Tibial nerve (tissue), 4 donors: ENCODE measurements at places on chromosomes 16 and 17.
A peak's percentile ranks its signal among the peaks of the same experiment; 100 is the strongest.

- no peak overlapping the region for H3K4me3 ChIP-seq
- DNase-seq = no peak
- no peaks in the 10 kb centered on the region for H3K27me3 ChIP-seq
- peaks cover 33% of the 10 kb centered on the region for H3K4me1 ChIP-seq
Measured at GRCh38 chr17:56290101-56290801, 137.0 kb downstream of the ANKFN1 start.

- no peak overlapping the region for H3K4me3 ChIP-seq
- peaks cover 6% of the 10 kb centered on the region for H3K27me3 ChIP-seq
- H3K4me1 ChIP-seq = no peaks in the 10 kb centered on the region
- no peaks in the 10 kb centered on the region for H3K36me3 ChIP-seq
Measured at GRCh38 chr17:57585341-57586195, 159.5 kb downstream of the CCDC182 start.

DNA sequence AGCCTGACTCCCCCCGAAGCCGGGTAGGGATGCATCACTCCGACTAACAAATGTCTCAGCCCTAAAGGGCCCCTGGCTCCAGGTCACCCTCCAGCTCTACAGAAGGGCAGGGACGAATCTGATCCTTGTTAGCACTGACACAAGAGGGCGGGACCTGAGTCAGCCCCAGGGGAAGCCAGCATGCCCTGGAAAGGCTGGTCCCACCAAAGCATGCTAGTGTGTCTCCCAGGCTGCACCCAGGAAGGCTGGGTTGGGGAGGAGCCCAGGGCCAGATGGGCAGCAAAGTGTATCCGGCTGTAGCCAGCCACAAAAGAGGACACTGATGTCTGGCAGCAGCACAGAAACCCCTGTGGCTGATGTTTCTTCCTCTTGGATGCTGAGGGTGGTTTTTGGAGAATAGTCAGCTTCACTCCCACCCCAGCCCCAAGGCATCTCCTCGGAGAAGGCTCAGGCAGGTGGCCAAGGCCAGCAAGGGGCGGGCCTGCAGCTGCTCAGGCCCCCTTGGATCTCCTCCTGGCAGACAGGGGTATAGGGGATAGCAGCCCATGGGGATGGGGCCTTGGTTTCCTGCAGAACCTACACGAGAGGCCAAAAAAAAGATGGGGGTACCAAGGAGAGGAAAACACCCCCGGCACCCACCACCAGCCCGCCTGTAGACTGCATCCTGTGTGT is 11.0 kb downstream of the NATD1 start:
- no peaks in the 10 kb centered on the region for H3K36me3 ChIP-seq
- DNase-seq = no peak
- H3K27me3 ChIP-seq = no peaks in the 10 kb centered on the region
- no peak overlapping the region for H3K4me3 ChIP-seq
- no peak overlapping the region for H3K27ac ChIP-seq
- H3K4me1 ChIP-seq = no peaks in the 10 kb centered on the region

DNA sequence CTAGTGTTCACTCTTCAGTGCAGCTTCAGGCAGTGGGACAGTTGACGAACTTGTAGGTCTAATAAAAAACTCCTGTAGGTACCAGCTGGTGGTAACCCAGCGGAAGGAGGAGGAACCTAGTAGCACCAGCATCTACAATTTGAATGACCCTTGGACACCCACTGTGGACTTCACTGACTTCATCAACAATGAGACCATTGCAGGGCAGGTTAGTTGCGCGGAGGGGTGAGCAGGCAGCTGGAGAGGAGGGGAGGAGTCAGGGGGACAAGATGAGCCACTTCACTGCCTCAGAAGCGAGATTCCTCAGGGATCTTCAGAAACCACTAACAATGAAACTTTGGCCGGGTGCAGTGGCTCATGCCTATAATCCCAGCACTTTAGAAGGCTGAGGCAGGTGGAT is 22.3 kb downstream of the AOC3 start:
- H3K36me3 ChIP-seq = no peaks in the 10 kb centered on the region
- no peak for DNase-seq
- H3K27ac ChIP-seq = no peak overlapping the region
- no peaks in the 10 kb centered on the region for H3K27me3 ChIP-seq

DNA sequence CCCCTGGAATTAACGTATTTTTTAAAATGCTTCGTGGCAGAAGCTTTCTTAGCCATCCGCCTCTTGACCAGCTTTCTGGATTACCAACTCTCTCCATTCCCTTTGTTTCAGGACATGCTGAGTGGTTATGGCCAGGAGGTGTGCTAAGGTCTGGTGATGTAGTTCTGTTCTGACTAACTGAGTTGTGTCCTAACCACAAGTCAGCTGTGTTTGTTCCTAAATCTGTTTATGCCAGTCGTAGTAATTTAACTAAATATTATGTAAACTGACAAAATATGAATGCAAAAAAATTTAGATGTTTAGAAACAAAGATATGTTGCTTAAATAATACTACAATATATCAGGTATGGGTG is 61.6 kb downstream of the MRTFB start:
- H3K27ac ChIP-seq = no peak overlapping the region
- no peaks in the 10 kb centered on the region for H3K4me1 ChIP-seq
- H3K4me3 ChIP-seq = no peak overlapping the region
- no peak for DNase-seq
- H3K27me3 ChIP-seq = no peaks in the 10 kb centered on the region
- H3K36me3 ChIP-seq = no peaks in the 10 kb centered on the region

GRCh38 chr17:48726114-48726915 is 2.2 kb downstream of the HOXB13 start:
- no peak overlapping the region for H3K4me3 ChIP-seq
- peaks cover 48% of the 10 kb centered on the region for H3K4me1 ChIP-seq
- peaks cover 100% of the 10 kb centered on the region for H3K27me3 ChIP-seq
- no peaks in the 10 kb centered on the region for H3K36me3 ChIP-seq

DNA sequence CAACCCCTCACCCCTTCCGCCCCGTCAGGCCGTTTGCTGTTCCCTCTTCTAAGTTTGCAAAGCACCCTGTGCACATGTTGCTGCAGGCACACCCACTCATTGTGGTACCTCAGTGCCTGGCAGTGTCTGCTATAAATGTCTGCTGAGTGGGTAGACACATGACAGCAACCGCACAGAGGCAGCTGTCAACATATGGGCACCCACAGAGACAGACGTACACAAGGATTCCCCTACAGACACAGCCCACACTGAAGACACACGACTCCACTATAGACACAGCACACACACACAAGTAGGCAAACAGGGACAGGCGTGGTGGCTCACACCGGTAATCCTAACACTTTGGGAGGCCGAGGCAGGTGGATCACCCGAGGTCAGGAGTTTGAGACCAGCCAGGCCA is 17.8 kb upstream of the CRK start:
- H3K36me3 ChIP-seq = peaks cover 100% of the 10 kb centered on the region
- peaks cover 17% of the 10 kb centered on the region for H3K4me1 ChIP-seq
- H3K27me3 ChIP-seq = no peaks in the 10 kb centered on the region
- H3K4me3 ChIP-seq = no peak overlapping the region
- H3K27ac ChIP-seq = no peak overlapping the region
- no peak for DNase-seq

DNA sequence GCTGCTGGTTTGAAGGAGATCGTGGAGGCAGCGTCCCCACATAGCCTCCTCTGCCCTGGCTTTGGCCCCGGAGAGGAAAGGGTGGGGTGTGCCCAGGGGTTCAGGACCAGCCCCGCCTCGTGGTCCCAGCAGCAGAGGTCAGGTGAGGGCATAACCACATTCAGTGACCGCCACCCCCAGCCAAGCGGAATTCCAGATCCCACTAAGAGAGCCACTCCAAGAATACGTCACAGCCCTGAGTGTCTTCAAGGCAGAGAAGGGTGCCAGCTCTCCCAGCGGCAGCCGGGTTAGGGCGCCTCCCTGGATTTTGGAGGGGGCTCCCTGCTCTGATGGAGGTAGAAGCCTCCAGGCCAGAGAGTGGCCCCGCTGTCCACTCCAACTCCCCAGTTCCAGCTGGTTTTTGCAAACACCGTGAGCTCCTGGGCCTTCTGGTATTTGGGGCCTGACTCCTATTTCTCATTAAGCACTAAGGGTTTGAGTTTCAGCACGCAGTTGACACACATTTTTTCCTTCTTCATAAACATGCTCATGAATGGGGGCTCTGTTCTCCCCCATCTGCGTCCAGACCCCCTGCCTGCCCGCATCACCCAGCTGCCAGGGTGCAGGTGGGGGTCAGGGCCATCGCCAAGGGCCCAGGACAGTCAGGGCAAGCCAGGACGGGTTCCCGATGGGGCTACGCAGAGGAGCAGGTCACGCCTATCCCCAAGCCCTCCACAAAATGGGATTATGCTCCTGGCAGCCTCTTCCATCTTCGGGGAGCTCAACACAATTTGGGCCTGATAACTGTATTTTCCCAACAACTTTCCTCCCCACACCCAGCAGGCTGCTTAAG is 98.4 kb upstream of the PLCG2 start:
- H3K4me1 ChIP-seq = no peaks in the 10 kb centered on the region
- peaks cover 54% of the 10 kb centered on the region for H3K36me3 ChIP-seq
- no peak overlapping the region for H3K4me3 ChIP-seq

- H3K27me3 ChIP-seq = no peaks in the 10 kb centered on the region
- H3K27ac ChIP-seq = no peak overlapping the region
- H3K4me3 ChIP-seq = no peak overlapping the region
- no peak for DNase-seq
Measured at GRCh38 chr17:64628641-64629040, 33.5 kb downstream of the SMURF2 start.

DNA sequence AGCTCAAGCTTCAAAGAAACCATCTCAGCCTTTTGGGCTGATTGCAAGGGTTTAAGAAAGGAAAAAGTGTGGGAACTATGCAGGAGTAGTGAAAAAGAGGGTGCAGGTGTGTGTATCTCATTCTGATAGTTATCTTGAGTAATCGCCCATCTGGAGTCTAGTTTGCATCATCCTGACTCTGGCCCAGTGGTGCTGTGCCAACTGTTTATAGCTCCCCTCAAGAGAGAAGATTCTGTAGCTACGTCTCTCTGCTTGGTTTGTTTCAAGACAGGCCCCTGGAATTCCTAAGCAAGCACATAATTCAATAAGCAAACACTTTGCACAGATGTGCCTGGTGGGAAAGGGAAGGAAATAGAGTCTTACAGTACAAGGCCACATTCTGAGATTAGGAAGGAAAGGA is 144.4 kb downstream of the HAPSTR1 start:
- no peaks in the 10 kb centered on the region for H3K36me3 ChIP-seq
- H3K27me3 ChIP-seq = no peaks in the 10 kb centered on the region
- no peak overlapping the region for H3K27ac ChIP-seq
- no peak for DNase-seq
- H3K4me3 ChIP-seq = no peak overlapping the region
- no peaks in the 10 kb centered on the region for H3K4me1 ChIP-seq

DNA sequence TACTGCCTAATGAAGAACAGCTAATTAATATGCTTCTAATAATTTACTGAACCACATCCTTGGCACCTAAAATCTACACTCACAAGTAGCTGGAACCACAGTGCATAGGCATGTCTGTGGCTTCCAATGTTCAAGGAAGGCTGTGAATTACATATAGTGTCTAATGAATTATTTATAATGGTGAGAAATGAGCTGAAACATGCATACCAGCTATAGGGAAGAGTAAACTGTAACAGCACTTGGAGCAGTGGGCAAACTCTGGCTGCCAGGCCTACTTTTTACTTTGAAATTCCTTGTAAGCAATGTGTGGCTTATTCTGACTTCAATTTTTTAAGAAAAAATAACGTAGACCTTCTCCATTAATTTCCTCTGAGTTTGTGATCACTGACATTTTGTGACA is 953.2 kb upstream of the CDH8 start:
- no peaks in the 10 kb centered on the region for H3K36me3 ChIP-seq
- no peaks in the 10 kb centered on the region for H3K4me1 ChIP-seq
- H3K27me3 ChIP-seq = no peaks in the 10 kb centered on the region
- H3K27ac ChIP-seq = no peak overlapping the region

GRCh38 chr17:53924530-53925455 is 102.1 kb downstream of the KIF2B start:
- no peak overlapping the region for H3K4me3 ChIP-seq
- no peaks in the 10 kb centered on the region for H3K27me3 ChIP-seq
- DNase-seq = no peak
- H3K4me1 ChIP-seq = no peaks in the 10 kb centered on the region

GRCh38 chr17:2190014-2190413 is 113.6 kb downstream of the SMG6 start:
- no peak overlapping the region for H3K4me3 ChIP-seq
- no peaks in the 10 kb centered on the region for H3K27me3 ChIP-seq
- no peaks in the 10 kb centered on the region for H3K4me1 ChIP-seq
- H3K27ac ChIP-seq = no peak overlapping the region
- DNase-seq = no peak

DNA sequence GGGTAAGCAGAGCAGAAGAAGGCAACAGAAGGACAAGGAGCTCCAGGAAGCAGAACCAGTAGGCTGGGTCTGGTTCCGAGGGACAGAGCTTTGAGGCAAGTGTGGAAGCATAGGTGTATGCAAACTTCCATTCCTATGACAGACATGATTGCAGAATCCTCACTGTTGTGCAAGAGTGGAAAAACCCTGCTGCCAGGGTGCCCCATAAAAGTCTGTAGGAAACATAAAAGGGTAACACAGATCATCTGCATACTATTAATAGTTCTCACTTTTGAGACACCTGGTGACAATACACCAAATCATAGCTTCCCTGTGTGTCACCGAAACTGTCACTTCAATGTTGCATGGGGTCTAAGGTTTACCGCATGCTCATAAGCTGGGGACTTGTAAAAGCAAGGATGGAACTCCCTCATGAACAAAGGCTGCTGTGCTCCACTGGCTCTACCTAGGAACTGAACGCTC is 39.7 kb downstream of the ARHGAP17 start:
- no peak for DNase-seq
- H3K4me1 ChIP-seq = no peaks in the 10 kb centered on the region
- H3K36me3 ChIP-seq = no peaks in the 10 kb centered on the region

GRCh38 chr17:75205793-75206163 is 299 bp downstream of the NUP85 start:
- H3K36me3 ChIP-seq = no peaks in the 10 kb centered on the region
- H3K4me1 ChIP-seq = peaks cover 28% of the 10 kb centered on the region
- DNase-seq = no peak
- peak overlapping the region; percentile 89 for H3K27ac ChIP-seq

DNA sequence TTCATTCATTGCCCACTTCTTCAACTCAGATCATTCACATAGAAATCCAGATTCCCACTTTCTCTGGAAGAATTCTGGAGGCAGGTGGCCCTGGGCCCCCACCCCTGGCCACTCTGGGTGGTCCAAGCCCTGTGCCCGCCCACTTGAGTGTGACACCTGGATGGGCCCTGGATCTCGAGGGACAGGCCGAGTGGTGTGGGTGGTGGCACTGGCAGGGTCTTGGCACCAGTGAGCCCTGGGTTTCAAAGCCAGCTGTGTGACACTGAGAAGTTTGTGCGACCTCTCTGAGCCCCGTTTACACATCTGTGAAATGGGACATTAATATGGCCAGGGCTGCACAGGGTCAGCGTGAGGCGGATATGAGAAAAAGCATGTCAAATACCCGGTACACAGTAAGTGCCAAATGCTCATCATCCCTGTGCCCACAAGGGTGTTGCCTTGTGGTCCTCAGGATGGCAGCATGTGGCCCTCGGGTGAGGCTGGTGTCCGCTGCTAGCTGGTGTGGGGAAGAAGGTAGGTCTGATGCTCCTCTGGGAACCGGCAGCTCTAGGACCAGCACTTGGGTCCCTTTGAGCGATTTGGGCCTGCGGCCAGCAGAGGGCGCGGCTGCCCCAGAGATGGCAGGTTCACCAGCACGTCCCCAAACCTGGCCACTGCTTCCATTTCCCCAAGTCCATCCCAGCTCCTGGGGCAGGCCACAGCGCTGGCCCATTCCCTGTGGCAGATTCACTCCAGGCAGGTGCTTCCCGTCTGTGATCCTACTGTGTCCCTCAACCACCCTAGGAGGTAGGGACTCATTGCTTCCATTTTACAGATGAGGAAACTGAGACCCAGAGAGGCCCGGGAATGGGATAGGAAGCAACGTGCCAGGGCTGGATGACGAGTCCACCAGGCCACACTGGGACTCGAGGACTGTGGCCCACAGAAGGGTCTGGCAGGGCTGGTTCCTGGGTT is 3.6 kb downstream of the OSGIN1 start:
- H3K4me3 ChIP-seq = no peak overlapping the region
- DNase-seq = peak; percentile 54
- no peaks in the 10 kb centered on the region for H3K27me3 ChIP-seq
- no peak overlapping the region for H3K27ac ChIP-seq
- no peaks in the 10 kb centered on the region for H3K4me1 ChIP-seq
